ENCODE measurements at places on chromosomes 1 and 21. TPM values are rescaled to one million over a fixed set of nuclear protein-coding genes. Genes with fewer than 3 reads are reported as not detected.

DNA sequence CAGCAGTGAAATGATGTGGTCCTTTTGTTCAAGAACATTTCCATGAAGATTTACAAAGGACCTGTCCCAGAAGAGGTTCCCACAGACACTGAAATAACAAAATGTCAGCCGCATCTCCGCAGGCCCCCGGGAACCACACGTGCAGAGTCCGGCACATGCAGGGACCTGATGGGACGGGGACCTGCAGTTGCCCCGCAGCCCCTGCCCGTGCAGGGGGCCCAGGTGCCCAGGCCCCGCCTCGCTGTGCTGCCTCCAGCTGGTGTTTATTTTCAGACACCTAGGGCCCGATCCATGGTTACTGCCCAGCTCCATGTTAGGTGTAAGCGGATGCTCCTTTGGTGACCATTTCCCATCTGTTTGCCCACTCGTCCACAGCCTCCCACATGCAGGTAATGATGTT, 149.3 kb upstream of the ARHGEF16 start:
- DNase-seq = no peak
- H3K36me3 ChIP-seq = no peaks in the 10 kb centered on the region
- H3K4me1 ChIP-seq = no peaks in the 10 kb centered on the region
- H3K27me3 ChIP-seq = peaks cover 3% of the 10 kb centered on the region

GRCh38 chr1:219555031-219555692, 57.7 kb downstream of the ZC3H11B start:
- H3K4me1 ChIP-seq = peaks cover 5% of the 10 kb centered on the region
- H3K36me3 ChIP-seq = no peaks in the 10 kb centered on the region
- no peak overlapping the region for H3K4me3 ChIP-seq
- H3K27ac ChIP-seq = no peak overlapping the region
- H3K27me3 ChIP-seq = no peaks in the 10 kb centered on the region

Gene NPR1
- total RNA-seq = 15.8 TPM

Gene CACNA1S
- total RNA-seq = 0.33 TPM

DNA sequence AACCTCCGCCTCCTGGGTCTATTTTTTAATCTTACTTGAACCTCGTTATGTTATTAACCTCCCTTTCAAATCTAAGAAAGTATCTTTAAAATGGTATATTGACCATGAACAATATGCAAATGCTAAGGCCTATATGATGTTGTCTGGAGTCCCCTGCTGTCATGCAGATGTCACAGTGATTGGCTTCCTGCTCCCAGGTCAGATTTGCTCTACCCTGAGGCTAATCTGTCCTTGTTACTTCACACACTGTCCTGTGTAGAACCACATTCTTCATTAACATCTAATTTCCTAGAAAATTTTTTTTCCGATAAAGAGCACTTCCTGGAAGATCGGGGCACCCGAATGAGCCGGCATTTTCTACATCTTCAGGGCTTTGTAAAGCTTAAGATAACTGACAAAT, 306.6 kb downstream of the MRPL39 start:
- peaks cover 3% of the 10 kb centered on the region for H3K27me3 ChIP-seq
- no peaks in the 10 kb centered on the region for H3K4me1 ChIP-seq
- H3K36me3 ChIP-seq = no peaks in the 10 kb centered on the region
- no peak for DNase-seq
- H3K4me3 ChIP-seq = no peak overlapping the region

- no peaks in the 10 kb centered on the region for H3K4me1 ChIP-seq
- H3K36me3 ChIP-seq = no peaks in the 10 kb centered on the region
- H3K27me3 ChIP-seq = no peaks in the 10 kb centered on the region
- DNase-seq = no peak
- no peak overlapping the region for H3K27ac ChIP-seq
- H3K4me3 ChIP-seq = no peak overlapping the region
These were observed 87.3 kb downstream of the DISP3 start for GRCh38 chr1:11566042-11566850.

- H3K36me3 ChIP-seq = no peaks in the 10 kb centered on the region
- no peak overlapping the region for H3K27ac ChIP-seq
- peak; percentile 62 for DNase-seq
- no peak overlapping the region for H3K4me3 ChIP-seq
These were observed 10.1 kb downstream of the TMCC2 start for GRCh38 chr1:205237526-205238484.

Gene PM20D1
- total RNA-seq = 0.14 TPM

Gene CR1
- 12.0 TPM for total RNA-seq

Gene MEGF6
- total RNA-seq = 4.6 TPM

GRCh38 chr1:226406401-226406881, 1.5 kb downstream of the PARP1 start:
- H3K36me3 ChIP-seq = peaks cover 12% of the 10 kb centered on the region
- H3K4me1 ChIP-seq = peaks cover 19% of the 10 kb centered on the region
- H3K4me3 ChIP-seq = peak overlapping the region; percentile 91
- peak overlapping the region; percentile 80 for H3K27ac ChIP-seq

Gene FAM177B
- total RNA-seq = 0.17 TPM

Gene SMYD3
- 9.1 TPM for total RNA-seq

Gene GPR25
- total RNA-seq = not detected

DNA sequence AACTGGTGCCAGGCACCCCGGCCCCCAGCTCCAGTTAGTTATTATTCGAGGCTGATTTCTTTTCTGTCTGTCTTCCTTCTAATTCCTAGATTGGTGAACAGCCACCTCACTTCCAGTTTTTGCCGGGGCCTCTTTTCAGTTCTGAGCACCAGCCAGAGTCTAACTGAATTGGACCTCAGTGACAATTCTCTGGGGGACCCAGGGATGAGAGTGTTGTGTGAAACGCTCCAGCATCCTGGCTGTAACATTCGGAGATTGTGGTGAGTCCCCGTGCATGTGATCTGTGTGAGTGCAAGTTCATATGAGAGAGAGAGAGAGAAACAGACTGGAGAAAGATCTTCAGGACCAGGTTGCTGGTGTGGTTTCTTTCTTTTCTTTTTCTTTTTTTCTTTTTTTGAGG, 13.5 kb downstream of the NLRP3 start:
- H3K27me3 ChIP-seq = no peaks in the 10 kb centered on the region
- H3K4me1 ChIP-seq = no peaks in the 10 kb centered on the region
- DNase-seq = no peak
- no peak overlapping the region for H3K4me3 ChIP-seq

DNA sequence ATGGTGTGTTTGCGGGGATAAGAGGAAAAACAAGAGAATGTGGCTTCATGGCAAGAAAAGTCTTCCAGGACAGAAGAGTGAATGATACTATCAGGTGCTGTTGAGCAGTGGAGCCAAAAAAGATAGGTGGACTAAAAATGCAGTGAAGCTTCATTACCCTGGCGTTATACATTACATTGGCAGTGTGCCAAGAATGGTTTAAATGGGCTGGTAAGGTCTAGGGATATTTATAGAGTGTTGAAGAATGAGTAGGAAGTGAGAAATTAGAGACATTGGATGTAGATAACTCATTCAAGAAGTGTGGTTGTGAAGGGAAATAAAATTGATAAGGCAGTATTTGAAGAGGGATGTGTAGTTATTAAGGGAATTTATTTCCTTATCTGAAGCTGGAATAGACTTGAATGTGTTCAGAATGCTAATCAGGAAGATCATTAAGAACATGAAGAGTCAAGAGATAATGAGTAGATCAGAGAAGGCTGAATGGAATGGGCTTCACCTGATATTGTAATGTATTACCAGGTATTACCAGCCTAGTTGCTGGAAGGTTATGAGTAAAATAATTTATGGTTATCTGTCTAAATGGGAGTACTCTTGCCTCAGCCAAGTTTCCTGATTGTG, 72.7 kb downstream of the MAST2 start:
- no peak for DNase-seq
- peaks cover 2% of the 10 kb centered on the region for H3K4me1 ChIP-seq
- H3K27ac ChIP-seq = no peak overlapping the region
- no peaks in the 10 kb centered on the region for H3K36me3 ChIP-seq

DNA sequence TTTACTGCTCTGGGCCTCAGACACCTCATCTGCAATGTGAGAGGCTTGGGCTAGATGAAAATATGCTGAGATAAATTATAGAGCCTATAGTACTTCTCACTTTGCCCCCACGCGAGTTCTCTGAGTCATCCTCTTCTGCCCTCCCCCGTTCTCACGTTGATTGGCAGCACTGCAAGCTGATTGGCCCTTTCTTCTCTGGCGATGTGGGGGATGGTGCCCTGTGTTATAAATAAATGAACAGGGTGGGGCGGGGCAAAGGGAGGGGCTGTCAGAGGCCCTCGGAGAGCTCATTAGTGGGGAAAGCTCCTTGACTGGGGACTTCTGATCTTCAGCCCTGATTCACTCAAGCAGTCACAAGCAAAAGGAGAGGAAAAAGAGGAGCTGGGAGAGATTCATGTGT, 64.3 kb upstream of the ZC3H12A start:
- H3K36me3 ChIP-seq = no peaks in the 10 kb centered on the region
- H3K4me1 ChIP-seq = no peaks in the 10 kb centered on the region
- DNase-seq = no peak
- no peak overlapping the region for H3K27ac ChIP-seq

- no peaks in the 10 kb centered on the region for H3K27me3 ChIP-seq
- DNase-seq = no peak
- no peak overlapping the region for H3K4me3 ChIP-seq
- H3K4me1 ChIP-seq = no peaks in the 10 kb centered on the region
- no peaks in the 10 kb centered on the region for H3K36me3 ChIP-seq
These were observed 18.5 kb upstream of the FAM20B start for GRCh38 chr1:179007233-179007632.

Gene LGR6
- total RNA-seq = 1.2 TPM

Gene CSMD2
- 0.08 TPM for total RNA-seq

DNA sequence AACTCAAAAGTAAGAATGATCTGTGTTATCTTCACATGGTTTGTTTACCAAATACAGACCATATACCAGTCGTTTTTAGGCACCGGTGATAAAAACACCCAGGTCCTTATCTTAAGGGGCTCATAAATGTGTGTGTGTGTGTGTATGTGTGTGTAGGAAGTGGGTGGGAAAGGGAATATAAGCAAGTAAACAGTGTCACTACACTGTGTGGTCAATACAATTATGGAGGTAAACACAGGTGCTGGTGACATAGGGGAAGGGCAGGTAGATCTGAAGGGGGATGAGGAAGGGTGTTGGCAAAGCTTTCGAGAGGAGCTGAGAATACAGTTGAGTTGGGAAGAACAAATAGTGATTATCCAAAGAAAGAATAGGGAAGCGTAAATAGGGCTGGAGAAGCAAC, 19.1 kb upstream of the MRPS6 start:
- H3K27me3 ChIP-seq = no peaks in the 10 kb centered on the region
- no peak overlapping the region for H3K27ac ChIP-seq
- no peaks in the 10 kb centered on the region for H3K4me1 ChIP-seq
- no peak for DNase-seq
- no peaks in the 10 kb centered on the region for H3K36me3 ChIP-seq
- H3K4me3 ChIP-seq = no peak overlapping the region

DNA sequence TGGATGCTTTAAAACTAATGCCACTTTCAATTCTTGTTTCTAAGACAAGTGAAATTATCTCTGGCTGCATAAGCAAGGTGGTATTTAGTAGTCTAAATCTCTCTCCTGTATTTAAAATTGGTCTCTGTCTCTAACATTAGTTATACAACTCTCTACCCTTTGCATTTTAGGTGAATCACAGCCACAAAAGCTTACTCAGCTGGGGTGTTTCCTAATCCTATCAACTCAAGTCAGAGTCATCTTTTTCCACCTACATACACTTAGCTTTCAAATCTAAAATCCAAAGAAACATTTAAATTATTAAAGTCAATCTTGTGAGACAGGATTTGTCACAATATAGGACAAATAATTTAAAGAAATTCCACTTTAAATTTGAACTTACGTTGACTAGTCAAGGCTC, 255.1 kb upstream of the CXADR start:
- no peak overlapping the region for H3K4me3 ChIP-seq
- H3K27ac ChIP-seq = no peak overlapping the region
- DNase-seq = no peak
- no peaks in the 10 kb centered on the region for H3K36me3 ChIP-seq
- no peaks in the 10 kb centered on the region for H3K4me1 ChIP-seq

Gene AMY1C
- total RNA-seq = not detected

- no peak for DNase-seq
- no peak overlapping the region for H3K27ac ChIP-seq
- no peaks in the 10 kb centered on the region for H3K36me3 ChIP-seq
- no peaks in the 10 kb centered on the region for H3K4me1 ChIP-seq
- H3K27me3 ChIP-seq = no peaks in the 10 kb centered on the region
These were observed 40.4 kb upstream of the ZBTB18 start for GRCh38 chr1:244010703-244011123.

Gene SPRR1B
- not detected for total RNA-seq

DNA sequence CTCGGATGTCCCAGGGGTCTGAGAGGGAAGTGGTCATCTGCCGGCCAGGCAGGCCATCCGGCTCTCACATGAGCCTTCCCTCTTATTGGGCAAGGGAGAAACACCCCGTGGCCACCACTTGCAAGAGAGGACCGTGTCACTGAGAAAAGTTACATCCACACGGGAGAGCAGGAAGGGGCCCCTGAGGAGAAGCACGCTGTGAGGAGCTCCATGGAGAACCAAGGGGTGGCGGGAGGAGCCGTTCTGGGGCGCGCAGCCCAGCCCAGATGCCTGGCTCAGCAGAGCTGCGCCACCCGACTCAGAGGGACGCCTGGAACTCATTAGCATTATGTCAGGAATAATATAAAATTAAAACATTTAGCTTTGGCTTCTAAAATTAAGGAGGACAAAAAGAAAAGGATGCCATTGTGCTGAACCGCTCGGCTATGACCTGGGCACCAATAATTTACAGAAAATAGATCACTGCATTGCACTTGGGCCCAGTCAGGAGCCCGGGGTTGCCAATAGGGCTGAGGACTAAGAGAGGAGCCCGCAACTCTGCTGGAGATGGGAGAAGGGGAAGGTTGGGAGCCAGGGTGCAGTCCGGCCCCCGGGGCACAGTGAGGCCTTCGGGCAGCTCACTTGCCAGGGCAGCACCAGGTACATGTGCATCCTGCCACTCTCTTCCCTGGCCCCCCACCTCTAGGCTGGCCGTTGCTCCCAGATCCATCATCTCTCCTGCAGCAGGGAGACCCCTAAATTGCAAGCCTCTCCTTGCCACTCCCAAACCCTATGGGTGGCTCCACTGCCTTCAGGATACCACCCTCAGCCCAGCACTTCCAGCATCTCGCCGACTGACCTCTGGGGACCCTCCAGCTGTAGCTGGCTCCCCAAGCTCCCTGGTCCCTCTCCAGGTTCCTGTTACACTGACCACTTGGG, 84.8 kb downstream of the DMRTB1 start:
- DNase-seq = no peak
- no peaks in the 10 kb centered on the region for H3K27me3 ChIP-seq
- no peaks in the 10 kb centered on the region for H3K36me3 ChIP-seq
- H3K4me1 ChIP-seq = no peaks in the 10 kb centered on the region

Gene SGIP1
- total RNA-seq = 0.17 TPM

DNA sequence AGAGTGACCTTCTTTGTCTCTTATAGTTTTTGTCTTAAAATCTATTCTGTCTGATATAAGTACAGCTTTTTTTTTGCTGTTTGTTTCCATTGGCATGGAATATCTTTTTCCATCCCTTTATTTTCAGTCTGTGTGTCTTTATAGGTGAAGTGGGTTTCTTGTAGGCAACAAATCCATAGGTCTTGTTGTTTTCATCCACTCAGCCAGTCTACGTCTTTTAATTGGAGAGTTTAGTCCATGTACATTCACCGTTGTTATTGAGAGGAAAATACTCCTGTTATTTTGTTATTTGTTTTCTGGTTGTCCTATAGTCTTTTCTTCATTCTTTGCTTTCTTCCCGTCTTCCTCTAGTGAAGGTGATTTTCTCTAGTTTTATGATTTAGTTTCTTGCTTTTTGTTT, 115.9 kb downstream of the IFI44 start:
- no peak for DNase-seq
- H3K36me3 ChIP-seq = no peaks in the 10 kb centered on the region
- no peaks in the 10 kb centered on the region for H3K4me1 ChIP-seq
- H3K27ac ChIP-seq = no peak overlapping the region
- H3K27me3 ChIP-seq = no peaks in the 10 kb centered on the region
- no peak overlapping the region for H3K4me3 ChIP-seq

- H3K36me3 ChIP-seq = no peaks in the 10 kb centered on the region
- H3K4me1 ChIP-seq = peaks cover 32% of the 10 kb centered on the region
- peak overlapping the region; percentile 35 for H3K27ac ChIP-seq
- H3K27me3 ChIP-seq = no peaks in the 10 kb centered on the region
- DNase-seq = no peak
- peak overlapping the region; percentile 97 for H3K4me3 ChIP-seq
These were observed 571 bp downstream of the WDR3 start for GRCh38 chr1:117930173-117930447.
